Endodermal cell (in vitro differentiated cells): ENCODE measurements at places on chromosomes 7 and 10.

GRCh38 chr10:100334762-100335161 lies 4.7 kb upstream of the PKD2L1 start:
- no peak overlapping the region for H3K27ac ChIP-seq
- H3K36me3 ChIP-seq, result no peaks in the 10 kb centered on the region
- DNase-seq, result no peak

DNA sequence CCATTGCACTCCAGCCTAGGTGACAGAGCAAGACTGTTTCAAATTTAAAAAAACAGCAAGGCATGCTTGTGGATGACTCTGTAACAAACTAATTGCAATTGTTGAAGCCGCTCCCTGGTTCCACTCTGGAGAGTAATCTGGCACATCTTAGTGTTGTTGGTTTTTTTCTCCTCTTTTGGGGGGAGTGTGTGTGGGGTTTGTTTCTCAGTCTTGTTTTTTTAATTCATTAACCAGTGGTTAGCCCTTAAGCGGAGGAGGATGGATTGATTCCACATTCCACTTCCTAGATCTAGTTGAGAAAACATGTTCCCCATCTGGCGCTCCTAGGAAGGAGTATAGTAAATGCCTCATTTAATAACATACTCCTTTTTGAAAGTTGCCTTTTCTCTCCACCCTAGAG lies 8.6 kb upstream of the ZNF713 start:
- H3K4me1 ChIP-seq, result no peaks in the 10 kb centered on the region
- no peak for DNase-seq
- H3K4me3 ChIP-seq, result no peak overlapping the region

- no peaks in the 10 kb centered on the region for H3K4me1 ChIP-seq
- H3K27me3 ChIP-seq, result no peaks in the 10 kb centered on the region
- no peak overlapping the region for H3K27ac ChIP-seq
- no peaks in the 10 kb centered on the region for H3K36me3 ChIP-seq
These were observed 63.0 kb upstream of the MGMT start for GRCh38 chr10:129404091-129404490.

DNA sequence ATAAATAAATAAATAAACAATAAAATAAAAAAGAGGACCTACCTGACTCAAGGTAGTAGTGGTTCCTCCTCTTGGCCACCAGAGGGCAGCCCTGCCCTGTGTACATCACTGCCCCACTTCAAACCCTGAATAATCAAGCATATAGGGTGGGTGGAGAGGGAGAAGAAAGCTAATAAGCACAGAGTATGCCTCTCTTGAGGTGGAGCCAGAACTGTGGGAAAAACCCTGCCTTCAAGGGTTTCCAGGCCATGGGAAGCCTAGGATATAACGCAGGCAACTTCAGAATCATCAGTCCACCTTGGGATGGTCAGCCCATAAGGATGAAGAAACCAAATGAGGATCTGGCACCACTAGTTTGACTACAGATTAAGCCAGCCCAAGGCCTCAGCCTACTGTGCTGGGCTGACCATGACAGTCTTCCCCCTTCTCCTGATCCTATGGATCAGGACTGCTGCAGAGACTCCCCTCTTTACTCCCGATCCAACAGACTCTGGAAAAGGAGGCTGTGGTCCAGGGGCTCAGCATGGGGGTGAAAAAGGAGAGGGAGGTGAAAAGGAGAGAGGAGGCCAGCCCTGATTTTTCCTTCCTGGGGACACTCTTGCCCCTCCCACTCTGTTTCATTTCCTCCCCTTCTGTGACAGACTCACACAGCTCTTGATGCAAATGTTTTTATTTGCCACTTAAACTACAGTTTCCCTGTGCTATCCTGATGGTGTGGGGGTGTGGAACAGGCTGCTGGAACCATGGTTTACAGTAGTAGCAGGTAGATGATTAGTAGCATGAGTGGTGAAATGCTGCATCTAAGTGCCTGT lies 10.1 kb downstream of the AVPI1 start:
- H3K4me3 ChIP-seq, result no peak overlapping the region
- peak; percentile 72 for DNase-seq
- peaks cover 2% of the 10 kb centered on the region for H3K4me1 ChIP-seq
- peaks cover 42% of the 10 kb centered on the region for H3K36me3 ChIP-seq

- peaks cover 8% of the 10 kb centered on the region for H3K4me1 ChIP-seq
- no peaks in the 10 kb centered on the region for H3K27me3 ChIP-seq
- H3K4me3 ChIP-seq, result no peak overlapping the region
- no peak overlapping the region for H3K27ac ChIP-seq
These were observed 9.1 kb upstream of the XPNPEP1 start for GRCh38 chr10:109932391-109932790.

DNA sequence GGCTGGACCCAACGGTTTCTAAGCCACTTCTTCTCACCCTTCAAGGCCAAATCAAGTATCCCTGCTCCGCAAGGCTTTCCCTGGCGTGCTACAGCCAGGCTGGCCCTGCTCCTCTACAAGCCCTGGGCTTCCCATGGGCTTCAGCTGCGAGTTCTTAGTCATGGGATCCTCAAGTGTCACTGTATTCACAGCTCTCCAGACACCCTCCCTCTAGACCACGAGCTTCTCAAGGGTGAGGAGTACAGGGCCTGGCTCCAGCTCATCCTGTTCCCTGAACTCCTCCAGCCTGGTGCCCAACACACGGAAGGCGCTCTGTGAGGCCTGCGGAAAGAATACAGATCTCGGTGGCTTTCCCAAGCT lies 38.8 kb downstream of the FAM53B start:
- no peak overlapping the region for H3K4me3 ChIP-seq
- H3K36me3 ChIP-seq, result peaks cover 12% of the 10 kb centered on the region
- H3K4me1 ChIP-seq, result no peaks in the 10 kb centered on the region
- no peak for DNase-seq
- no peak overlapping the region for H3K27ac ChIP-seq
- no peaks in the 10 kb centered on the region for H3K27me3 ChIP-seq

- peaks cover 57% of the 10 kb centered on the region for H3K36me3 ChIP-seq
- no peak overlapping the region for H3K27ac ChIP-seq
- no peak overlapping the region for H3K4me3 ChIP-seq
- DNase-seq, result no peak
- H3K4me1 ChIP-seq, result no peaks in the 10 kb centered on the region
These were observed 19.1 kb downstream of the RPP38 start for GRCh38 chr10:15116225-15116624.

- no peak overlapping the region for H3K4me3 ChIP-seq
- peaks cover 47% of the 10 kb centered on the region for H3K27me3 ChIP-seq
- H3K4me1 ChIP-seq, result no peaks in the 10 kb centered on the region
- H3K27ac ChIP-seq, result no peak overlapping the region
- peak; percentile 16 for DNase-seq
- no peaks in the 10 kb centered on the region for H3K36me3 ChIP-seq
These were observed 1.6 kb downstream of the FOXL3 start for GRCh38 chr7:291373-292092.

GRCh38 chr10:30742471-30742870 lies 112.9 kb upstream of the LYZL2 start:
- no peaks in the 10 kb centered on the region for H3K27me3 ChIP-seq
- no peak for DNase-seq
- H3K4me3 ChIP-seq, result no peak overlapping the region
- H3K36me3 ChIP-seq, result no peaks in the 10 kb centered on the region
- H3K4me1 ChIP-seq, result no peaks in the 10 kb centered on the region

- H3K27ac ChIP-seq, result no peak overlapping the region
- DNase-seq, result no peak
- H3K27me3 ChIP-seq, result peaks cover 6% of the 10 kb centered on the region
- H3K36me3 ChIP-seq, result no peaks in the 10 kb centered on the region
- H3K4me1 ChIP-seq, result no peaks in the 10 kb centered on the region
These were observed 173.5 kb upstream of the ADCY1 start for GRCh38 chr7:45400680-45401079.

DNA sequence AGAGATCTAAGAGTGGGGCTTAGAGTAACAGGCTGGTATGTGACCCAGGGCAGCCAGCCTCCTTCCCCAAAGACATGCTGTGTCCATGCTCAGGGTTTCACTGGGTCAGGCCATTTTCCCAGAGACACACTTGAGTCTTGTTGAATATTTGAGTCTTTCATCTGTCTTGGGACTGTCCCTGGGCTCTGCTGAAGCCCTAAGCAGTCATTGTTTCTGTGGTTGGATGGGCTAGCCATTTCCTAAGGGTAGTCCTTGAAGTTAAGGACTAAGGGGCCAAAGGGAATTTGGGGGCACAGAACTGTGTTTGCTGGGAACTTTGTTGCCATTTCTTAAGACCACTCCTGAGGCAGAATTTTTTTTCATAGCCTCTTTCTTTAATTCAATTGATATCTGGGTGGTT lies 98.4 kb upstream of the SAMD8 start:
- H3K36me3 ChIP-seq, result no peaks in the 10 kb centered on the region
- DNase-seq, result no peak
- peaks cover 11% of the 10 kb centered on the region for H3K4me1 ChIP-seq

- H3K4me1 ChIP-seq, result no peaks in the 10 kb centered on the region
- no peaks in the 10 kb centered on the region for H3K27me3 ChIP-seq
- H3K4me3 ChIP-seq, result no peak overlapping the region
- H3K36me3 ChIP-seq, result no peaks in the 10 kb centered on the region
These were observed 20.0 kb upstream of the GALNTL5 start for GRCh38 chr7:151936207-151936606.

DNA sequence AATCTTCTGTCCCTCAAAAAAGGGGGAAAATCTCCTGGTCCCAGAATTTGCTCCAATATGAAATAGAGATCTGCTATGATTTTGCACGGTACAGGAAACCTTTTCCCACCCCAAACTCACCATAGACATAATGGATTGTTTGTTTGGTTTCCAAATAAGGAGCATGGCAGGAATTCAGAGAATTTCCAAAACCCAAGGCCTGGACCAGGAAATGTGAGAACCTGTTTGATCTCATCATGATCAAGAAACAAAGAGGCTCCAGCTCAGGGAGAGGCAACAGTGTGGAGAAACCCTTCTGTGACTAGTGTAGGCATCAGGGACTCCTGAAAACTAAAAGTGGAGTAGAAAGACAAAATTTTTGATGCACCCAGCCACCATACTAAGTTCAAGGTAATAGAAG lies 1548.1 kb upstream of the LRRTM3 start:
- H3K27me3 ChIP-seq, result no peaks in the 10 kb centered on the region
- H3K36me3 ChIP-seq, result no peaks in the 10 kb centered on the region
- DNase-seq, result no peak
- no peak overlapping the region for H3K4me3 ChIP-seq
- H3K27ac ChIP-seq, result no peak overlapping the region

GRCh38 chr10:122646511-122647382 lies 52.9 kb downstream of the C10orf120 start:
- no peak overlapping the region for H3K27ac ChIP-seq
- no peaks in the 10 kb centered on the region for H3K4me1 ChIP-seq
- DNase-seq, result peak; percentile 29
- H3K4me3 ChIP-seq, result no peak overlapping the region
- peaks cover 44% of the 10 kb centered on the region for H3K27me3 ChIP-seq
